ENCODE measurements at places on chromosomes 12 and 14.

DNA sequence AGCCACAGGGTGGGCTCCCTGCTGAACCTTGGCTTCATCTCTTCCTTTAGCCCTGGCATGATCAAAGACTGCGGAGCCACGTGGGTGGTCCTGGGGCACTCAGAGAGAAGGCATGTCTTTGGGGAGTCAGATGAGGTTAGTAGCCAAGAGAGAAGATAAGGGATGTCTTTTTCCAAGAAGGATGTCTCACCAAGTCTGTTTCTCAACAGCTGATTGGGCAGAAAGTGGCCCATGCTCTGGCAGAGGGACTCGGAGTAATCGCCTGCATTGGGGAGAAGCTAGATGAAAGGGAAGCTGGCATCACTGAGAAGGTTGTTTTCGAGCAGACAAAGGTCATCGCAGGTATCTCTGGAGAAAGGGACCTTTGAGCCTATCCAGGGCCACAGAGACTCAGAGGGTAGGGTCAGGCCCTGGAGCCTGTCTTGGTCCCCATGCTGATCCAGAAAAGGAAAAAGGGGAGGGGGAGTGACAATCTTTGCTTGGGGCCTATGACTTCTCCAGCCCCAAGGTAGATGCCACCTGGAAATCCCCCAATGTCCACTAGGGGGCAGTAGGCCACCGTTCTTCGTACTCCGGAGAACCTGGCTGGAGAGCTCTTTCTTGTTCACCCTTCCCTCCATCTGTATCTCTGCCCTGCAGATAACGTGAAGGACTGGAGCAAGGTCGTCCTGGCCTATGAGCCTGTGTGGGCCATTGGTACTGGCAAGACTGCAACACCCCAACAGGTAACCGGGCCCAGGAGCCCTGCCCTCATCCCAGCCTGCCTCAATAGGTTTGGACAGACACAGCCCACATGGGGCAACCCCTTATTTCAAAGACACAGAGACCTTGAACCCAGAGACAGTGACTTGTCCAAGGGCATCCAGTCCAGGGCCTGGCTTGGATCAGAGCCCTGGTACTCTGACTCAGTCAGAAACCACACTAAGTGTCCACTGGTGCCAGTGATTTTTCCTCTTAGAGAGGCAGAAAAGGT, 2.0 kb downstream of the TPI1 start:
- peak; percentile 46 for DNase-seq

GRCh38 chr12:52323416-52324152, 2.4 kb upstream of the KRT83 start:
- no peak for DNase-seq

DNA sequence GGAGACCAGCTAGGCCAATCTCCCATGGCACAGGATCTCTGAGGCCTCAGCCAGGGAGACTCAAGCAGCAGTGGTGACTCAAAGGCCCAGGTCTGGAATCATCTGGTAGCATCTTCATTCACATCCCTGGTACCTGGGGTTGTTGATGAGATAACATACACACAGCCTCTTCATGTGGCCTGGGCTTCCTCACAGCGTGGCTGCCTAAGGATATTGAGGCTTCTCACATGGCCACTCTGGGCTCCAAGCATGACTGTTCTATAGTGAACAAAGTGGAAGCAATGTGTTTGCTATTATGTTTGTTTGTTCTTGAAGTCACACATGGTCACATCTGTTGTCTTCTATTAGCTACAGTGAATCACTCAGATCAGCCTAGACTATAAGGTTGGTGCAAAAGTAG, 584.1 kb downstream of the VRK1 start:
- DNase-seq = no peak

DNA sequence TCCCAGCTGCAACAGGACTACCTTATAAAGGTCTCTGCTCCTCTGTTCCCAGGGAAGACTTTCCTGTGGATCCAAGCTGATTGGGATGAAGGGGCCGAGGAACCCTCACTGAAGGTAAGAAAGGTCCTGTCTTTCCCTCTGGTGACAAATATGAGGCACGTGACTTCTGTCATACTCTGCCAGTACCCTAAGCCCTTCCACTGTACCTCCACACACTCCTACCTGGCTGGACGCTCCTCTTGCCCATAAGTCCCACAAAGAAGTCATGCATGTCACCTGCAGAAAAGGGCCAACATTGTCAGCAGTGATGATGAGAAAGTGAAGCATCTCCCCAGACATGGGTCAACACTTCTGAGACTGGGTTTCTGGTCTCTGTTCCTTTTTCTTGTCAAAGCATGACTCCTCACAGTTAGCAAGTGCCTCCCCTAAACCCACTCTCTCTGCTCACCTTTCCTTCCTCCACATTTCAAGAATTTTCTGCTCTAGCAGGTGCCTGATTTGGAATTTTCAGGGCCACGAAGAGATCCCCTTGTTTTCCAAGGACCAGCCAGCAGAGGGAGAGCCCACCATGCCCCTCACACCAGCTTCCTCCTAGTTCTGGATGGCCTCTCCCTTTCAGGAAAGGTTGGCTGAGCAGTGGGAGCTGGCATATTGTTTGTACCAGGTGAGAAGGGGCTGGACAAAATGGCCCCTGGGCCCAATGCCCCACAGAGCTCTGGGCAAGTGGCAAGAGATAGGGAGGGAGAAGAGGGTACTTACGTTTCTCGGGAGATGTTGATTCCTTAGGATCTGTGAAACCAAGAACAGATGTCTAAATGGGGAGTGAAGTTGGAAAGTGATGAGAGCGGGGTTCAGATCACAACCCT, 3.5 kb downstream of the TAC3 start:
- no peak for DNase-seq

GRCh38 chr14:69096246-69096645, 56.7 kb downstream of the DCAF5 start:
- DNase-seq = no peak
